ENCODE measurements at places on chromosomes 12 and 14.

DNA sequence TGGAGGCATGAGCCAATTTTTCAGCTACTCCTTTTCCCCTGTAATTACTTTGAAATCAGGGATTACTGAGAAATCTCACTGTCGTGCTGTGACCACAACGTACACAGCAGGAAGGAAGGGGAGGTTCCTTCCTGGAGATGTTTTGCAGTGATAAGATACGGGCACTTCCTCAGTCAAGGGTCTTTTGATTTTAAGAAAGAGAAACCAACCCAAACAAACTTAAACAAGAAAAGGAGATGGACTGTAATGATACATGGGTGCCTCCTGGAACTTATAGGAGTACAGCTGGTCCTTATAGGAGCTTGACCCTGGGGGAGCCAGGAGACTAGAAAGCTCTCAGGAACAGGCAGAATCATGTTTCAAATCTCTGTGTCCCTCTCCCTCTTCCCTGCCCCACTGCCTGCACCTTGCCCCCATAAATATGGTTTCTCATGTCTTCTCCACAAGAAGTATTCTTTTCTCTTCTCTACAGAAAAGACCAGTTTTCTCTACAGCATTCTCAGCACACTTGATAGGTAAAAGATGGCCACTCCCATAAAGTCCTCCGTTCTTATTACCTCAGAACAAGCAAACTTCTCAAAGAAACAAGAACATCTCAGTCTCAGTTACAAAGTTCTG is 281.1 kb upstream of the AMIGO2 start:
- DNase-seq = no peak

DNA sequence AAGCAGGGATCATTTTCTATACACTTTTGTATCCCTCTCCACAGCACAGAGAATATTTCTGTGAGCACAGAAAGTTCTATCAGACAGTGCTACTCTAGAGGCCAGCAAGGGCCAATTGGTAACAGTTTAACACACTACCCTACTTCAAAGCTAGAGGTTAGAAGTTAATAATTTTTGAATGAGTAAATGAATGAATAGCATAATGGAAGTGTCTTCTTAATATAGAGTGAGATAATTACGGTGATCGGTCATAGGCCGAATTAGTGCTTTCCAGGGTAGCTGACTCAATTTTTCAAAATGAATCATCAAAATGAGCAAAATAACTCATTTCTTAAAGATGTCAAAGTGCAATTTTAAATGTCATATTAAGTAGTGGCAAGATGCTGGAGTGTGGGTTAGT is 67.0 kb upstream of the CCDC198 start:
- DNase-seq = no peak

DNA sequence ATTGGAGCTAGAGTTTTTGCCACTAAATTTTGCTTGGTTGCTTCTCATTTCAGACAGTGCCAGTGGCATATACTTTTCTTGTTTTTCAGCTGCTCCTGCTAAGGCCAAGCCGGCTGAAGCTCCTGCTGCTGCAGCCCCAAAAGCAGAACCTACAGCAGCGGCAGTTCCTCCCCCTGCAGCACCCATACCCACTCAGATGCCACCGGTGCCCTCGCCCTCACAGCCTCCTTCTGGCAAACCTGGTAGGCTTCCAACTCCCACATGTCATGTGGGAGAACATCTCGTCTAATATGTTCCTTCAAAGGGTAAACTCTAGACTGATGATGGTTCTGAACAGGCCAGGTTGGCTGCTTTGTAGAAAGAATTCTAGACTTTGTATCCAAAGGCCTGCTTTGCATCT is 11.0 kb downstream of the DLST start:
- no peak for DNase-seq

- no peak for DNase-seq
Observed at GRCh38 chr12:4615667-4616066, 33.2 kb downstream of the AKAP3 start.

- DNase-seq = no peak
Observed at GRCh38 chr12:46263140-46264016, 5.5 kb downstream of the SLC38A1 start.

DNA sequence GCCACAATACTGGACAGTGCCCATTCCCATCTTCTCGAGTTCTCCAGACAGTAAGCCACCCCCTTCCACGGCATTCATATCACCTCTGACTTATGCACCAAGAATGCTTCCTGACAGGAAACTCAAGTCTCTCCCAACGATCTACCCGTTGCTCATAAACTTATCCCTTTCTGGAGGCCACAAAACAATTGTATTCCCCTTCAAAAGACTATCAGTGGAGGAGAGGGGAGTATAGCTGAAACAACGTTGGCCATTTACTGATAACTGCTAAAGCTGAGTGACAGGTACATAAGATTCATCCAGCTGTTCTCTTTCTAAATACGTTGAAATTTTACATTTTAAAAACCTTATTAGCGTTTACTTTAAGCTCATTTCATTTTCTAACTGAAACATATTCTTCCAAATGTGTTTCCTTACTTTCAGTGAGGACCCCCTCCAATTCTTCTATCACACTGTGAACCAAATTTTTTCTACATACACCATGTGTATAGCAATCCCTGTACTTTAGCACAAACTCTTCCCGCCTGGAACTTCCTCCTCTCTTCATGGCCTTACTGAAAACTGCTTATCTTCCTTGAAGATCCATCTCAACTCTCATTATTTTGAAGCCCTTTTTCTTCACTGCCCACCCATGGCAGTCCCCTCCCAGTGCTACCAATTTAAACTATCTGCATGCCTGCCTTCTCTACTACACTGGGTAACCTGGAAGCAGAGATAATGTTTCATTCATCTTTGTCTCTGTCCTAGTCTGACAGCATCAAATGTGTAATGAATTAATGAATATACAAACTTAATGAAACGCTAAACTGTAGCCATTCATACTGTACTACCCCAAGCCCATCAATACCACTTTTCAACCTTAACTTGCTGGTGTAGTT is 28.8 kb downstream of the ATXN2 start:
- DNase-seq = no peak

GRCh38 chr12:105420659-105421240 is 90.3 kb downstream of the C12orf75 start:
- peak; percentile 70 for DNase-seq

DNA sequence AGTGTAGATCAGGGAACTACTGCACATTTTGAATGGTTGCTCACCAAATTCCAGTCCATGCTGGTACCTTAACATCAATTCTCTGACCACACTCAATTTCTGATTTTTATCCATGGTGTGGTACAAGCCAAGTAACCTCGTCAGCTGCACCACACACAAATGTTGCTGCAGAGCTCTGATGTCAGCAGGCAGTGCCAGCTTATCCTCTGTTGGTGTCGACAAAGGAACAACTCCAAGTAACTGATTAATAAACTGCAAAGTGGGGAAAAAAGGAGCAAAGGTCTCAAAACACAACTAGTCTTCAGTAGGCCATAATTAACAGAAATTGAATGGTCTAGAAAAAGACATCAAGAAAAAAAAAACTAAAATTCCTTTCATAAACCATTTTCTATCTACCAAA is 47.4 kb downstream of the NAA25 start:
- DNase-seq = no peak

GRCh38 chr14:95163666-95164065 is 6.3 kb upstream of the DICER1 start:
- DNase-seq = no peak

- DNase-seq = no peak
Observed at GRCh38 chr12:124321556-124322270, 26.8 kb downstream of the RFLNA start.

GRCh38 chr12:126067626-126068329 is 1002.5 kb downstream of the AACS start:
- no peak for DNase-seq

- DNase-seq = no peak
Observed at GRCh38 chr14:22510527-22511110, 78.4 kb downstream of the DAD1 start.

GRCh38 chr12:31895449-31896150 is 63.6 kb upstream of the RESF1 start:
- DNase-seq = no peak

- peak; percentile 83 for DNase-seq
Observed at GRCh38 chr12:1916371-1917171, 1.9 kb downstream of the CACNA2D4 start.

DNA sequence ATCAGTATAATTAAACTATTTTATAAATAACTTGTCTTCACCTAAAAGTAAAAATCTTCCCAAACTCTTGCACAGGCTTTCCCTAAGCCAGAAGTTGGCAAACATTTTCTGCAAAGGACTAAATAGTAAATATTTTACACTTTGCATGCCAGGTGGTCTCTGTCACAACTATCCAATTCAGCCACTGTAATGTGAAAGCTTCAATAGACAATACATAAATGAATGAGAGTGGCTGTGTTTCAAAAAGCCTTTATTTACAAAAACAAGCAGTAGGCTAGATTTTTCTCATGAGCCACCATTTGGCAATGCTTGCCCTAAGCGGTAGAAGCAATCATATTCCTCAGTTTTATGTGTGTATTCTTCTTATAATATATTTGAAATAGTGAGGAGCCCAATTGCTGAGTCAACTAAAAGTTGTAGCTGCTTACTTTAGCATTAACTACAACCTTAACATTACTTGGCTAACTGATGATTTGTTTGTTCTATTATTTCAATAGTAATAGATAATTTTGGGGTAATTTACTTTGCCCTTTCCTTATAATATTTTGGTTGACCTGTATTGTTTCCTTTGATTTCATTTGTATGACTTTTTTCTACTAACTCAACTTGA is 236.0 kb upstream of the SYT1 start:
- no peak for DNase-seq

GRCh38 chr12:106248312-106248845 is 559 bp upstream of the CKAP4 start:
- DNase-seq = peak; percentile 35

- DNase-seq = no peak
Observed at GRCh38 chr12:42118136-42118879, 26.4 kb downstream of the GXYLT1 start.

GRCh38 chr12:92457458-92458180 is 245.2 kb upstream of the PLEKHG7 start:
- no peak for DNase-seq

- DNase-seq = no peak
Observed at GRCh38 chr12:115620816-115621215, 656.7 kb downstream of the MED13L start.

- no peak for DNase-seq
Observed at GRCh38 chr14:79270361-79270760, 940.9 kb downstream of the DIO2 start.

DNA sequence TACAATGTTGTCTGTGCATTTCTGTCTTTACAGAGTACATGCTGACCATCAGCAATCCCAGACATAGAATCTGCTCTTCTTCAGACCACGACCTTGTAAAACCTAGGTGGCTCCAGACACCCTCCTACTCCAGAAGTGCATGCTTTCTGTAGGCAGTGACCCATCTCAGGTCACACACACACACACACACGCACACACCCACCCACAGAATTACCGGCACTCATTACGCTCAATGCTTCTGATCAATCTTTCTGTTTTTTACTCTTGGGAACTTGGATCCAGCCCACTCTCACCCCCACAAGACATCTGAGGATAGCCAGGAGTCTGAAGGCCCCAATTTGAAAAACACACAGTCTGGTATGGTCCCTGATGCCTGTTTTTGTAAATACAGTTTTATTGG is 7.5 kb upstream of the TSPAN9 start:
- no peak for DNase-seq

DNA sequence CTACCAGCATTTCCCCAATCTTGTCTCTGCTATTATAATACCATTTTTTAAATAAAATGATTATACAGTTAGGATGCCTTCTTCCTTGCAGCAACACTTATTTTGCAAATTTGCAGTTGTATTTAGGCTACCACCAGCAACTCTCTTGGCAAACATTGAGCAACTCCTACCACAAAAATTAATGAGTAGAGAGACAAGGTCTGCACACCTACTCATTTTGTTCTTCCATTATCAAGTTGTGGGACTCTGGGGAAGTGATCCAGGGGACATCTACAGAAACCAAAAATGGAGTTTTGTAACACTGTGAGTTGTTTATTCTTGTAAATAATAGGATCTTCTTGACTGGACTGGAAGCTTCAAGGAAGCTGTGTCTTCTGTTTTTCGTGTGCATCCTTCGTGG is 38.6 kb downstream of the DGLUCY start:
- no peak for DNase-seq

GRCh38 chr14:101226603-101227425 is 323.3 kb upstream of the RTL1 start:
- no peak for DNase-seq

GRCh38 chr12:34394211-34395055 is 372.1 kb downstream of the ALG10 start:
- DNase-seq = peak; percentile 1

DNA sequence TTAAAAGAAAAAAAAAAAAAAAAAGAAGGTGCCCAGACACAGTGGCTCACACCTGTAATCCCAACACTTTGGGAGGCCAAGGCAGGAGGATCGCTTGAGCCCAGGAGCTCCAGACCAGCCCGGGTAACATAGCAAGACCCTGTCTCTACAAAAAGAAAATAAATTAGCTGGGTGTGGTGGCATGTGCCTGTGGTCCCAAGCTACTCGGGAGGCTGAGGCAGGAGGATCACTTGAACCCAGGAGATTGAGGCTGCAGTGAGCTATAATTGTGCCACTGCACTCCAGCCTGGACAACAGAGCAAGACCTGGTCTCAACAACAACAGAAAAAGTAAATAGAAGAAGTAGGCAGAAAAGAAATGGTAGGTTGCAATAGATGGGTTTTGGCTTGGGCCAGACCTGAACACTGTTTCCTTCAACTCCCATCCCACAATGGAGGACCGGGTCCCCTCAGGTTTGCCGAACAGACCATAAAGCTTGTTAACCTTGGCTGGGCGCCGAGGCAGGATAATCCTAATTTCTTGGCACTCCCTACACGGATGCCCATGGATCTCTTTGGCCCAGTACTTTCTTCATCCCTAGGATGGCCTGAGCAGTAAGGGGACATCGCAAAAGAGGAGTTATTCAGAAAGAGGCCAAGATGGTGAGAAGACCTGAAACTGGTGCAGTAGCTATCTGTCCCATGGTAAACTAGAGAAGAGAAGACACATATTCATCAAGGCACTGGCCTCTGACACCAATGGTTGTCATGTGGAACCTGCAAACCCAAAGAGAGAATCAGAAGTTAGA is 165.5 kb upstream of the CCND2 start:
- no peak for DNase-seq

GRCh38 chr14:34072921-34073320 is 122.0 kb upstream of the EGLN3 start:
- no peak for DNase-seq

DNA sequence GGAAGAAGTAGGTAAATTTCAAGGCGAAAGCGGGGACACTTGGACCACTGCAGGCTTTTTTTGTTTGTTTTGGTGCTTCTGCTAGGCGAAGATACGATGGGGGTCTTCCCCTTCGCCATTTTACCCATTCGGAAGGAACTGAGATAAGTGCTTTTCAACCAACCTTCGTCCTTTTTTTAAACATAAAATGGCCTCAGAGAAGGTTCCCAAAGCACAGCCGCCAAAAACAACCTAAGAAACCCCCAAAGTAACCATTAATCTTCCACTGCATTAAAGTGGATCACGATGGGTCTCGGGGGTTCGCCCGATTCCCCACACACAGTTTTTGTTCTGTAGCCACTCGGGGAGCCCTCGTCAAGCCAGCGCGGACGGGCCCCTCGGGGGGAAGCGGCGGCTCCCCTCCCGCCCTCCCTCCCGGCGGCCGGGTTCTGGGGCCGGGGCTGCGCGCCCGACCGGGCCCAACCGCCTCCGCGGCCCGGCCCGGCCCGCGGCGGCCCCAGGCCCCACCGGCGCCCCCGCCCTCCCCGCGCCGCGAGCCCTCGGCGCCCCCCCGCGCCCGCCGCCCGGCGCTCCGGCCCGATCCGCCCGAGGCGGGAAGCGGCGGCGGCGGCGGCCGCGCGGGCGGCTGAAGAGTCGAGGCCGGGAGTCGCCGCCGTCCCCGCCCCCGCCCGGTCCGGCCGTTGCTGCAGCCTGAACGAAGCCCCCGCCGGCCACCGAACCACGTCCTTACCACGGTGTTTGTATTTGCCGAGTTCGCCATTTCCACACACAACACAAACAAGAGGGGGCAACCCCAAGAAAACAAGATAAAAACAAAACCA is 790 bp downstream of the GTF2A1 start:
- DNase-seq = peak; percentile 48
